ENCODE measurements at places on chromosomes 1 and 21.

- peak; percentile 93 for DNase-seq
Measured at GRCh38 chr1:161440312-161440894, 64.9 kb upstream of the FCGR2A start.

DNA sequence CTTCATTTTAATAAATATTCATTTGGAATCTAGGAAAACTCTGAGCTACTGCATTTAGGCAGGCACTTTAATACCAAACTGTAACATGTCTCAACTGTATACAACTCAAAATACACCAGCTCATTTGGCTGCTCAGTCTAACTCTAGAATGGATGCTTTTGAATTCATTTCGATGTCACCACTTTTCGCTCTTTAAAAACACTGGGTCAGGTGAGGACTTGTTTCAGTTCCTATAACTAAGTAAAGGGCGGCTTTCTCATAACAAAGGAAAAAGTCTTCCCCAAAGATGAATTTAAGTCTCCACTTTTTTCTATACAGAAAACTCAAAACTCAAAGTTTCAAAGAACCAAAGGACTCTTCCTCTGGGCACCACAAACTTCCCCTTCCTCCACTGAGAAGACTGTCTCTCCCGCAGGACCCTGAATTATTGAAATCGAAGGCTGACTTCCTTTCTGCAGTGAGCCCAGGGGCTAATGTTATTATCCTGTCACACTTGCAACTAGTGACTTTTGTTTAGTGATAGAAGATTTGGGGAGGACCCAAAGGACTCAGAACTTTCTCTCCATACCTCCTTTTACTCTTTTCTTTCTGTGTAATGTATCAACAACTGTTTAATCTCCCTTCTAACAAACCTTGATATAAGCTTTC, 9.7 kb upstream of the DHX9 start:
- DNase-seq = no peak

DNA sequence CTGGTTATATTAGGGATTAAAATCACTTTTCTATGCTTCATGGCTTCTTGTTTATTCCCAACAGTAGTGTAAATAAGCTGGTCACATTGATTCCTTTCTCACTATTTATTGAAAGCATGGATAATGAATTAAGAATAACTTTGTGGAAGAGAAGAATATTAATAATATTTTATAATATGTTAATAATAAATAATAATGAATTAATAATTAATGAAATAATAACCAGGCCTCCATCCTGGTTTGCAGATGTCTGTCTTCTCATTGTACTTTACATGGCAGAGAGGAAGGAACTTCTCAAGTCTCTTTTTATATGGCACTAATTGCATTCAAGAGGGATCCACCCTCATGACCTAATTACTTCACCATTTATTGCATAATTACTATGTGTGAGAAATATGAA, 473.5 kb downstream of the PTPRC start:
- DNase-seq = no peak

DNA sequence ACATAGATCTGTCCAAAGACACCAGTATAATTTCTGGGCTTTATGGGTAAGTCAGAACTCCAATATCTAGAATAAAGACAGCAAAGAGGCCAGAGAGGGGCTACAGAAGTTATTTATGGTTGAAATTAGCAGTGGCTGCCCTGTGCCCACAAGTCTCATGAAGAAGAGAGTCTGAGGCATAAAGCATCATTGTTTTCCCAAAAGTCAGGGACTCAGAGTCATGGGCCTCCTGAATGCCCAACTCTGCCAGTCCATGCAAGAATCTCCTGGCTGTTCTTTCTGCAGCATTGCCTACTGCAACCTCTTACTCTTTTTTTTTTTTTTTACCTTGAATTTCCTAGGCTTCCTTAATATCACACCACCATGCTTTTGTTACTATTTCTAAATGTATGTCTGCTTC, 49.6 kb downstream of the PLPP3 start:
- DNase-seq = no peak

DNA sequence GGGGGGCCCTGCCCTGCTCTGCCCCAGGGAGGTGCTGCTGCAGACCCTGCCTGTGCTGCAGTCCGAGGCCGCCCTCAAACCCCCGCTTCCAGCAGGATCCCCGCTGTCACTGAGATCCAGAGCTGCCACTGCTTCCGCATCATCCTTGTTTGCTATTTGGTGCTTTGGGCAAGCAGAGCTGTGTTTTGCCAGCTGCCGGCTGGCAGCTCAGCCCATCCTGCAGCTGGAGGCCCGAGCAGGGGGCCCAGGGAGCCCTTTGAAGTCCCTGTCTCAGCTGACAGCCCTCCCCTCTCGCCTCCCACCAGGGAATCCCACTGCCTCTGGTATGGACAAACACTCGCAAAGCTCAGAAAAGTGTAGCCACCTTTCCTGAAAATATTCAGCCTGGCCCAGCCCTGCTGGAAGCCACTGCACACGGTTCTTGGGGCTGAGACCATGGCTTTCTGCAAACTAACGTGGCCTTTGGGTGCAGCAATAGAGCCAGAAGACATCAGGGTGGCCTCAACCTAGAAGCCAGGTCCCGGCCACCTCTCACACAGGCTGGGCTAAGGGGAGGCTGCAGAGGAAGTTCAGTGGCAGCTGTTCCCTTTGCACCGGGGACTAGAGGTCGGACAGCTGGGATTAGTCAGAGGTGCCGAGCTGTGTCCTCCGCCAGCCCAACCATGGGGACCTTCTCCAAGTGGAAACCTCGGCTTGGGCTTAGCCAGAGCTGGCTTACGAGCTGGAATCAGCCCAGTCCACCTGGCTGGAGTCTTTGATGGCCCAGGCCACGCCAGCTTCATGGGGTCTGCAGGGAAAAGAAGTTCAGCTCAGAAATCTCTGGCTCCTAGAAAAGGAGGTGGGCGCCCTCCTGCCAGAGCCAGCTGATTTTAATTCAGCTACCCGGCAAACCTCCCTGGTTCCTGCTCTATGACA, 107.1 kb downstream of the SPSB1 start:
- no peak for DNase-seq

GRCh38 chr21:36423771-36424433, 38.7 kb downstream of the CHAF1B start:
- no peak for DNase-seq

Measured in D341Med (cell line).